Esophagus muscularis mucosa (tissue), 4 donors: ENCODE measurements at places on chromosomes 6 and 20. TPM values are rescaled to one million over a fixed set of nuclear protein-coding genes. Genes with fewer than 3 reads are reported as not detected.

DNA sequence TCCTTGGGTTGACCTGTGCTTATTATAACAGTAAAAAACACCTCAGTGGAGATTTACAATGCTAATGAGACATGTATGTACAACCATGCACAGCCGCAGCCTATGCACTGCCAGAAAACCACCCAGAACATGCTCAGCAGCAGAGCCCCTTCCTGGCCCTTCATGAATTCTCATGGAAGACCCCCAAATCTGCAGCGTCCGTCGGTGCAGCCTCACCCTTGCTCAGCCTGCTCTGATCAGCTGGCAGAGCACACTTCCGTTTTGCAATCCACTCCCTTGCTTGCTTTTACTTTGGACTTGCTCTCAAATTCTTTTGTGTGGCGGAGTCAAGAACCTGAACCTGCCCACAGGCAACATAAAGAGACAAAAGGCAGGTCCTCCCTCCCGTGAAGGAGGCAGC is 378.2 kb upstream of the SULF2 start:
- no peaks in the 10 kb centered on the region for H3K27me3 ChIP-seq
- DNase-seq: no peak
- no peak overlapping the region for H3K4me3 ChIP-seq
- no peaks in the 10 kb centered on the region for H3K4me1 ChIP-seq

GRCh38 chr6:142810952-142811514 is 133.9 kb downstream of the HIVEP2 start:
- DNase-seq: no peak
- H3K4me3 ChIP-seq: no peak overlapping the region
- no peaks in the 10 kb centered on the region for H3K27me3 ChIP-seq
- H3K27ac ChIP-seq: no peak overlapping the region
- H3K36me3 ChIP-seq: no peaks in the 10 kb centered on the region

NCOA3 gene
- total RNA-seq: 25.7 TPM

DNA sequence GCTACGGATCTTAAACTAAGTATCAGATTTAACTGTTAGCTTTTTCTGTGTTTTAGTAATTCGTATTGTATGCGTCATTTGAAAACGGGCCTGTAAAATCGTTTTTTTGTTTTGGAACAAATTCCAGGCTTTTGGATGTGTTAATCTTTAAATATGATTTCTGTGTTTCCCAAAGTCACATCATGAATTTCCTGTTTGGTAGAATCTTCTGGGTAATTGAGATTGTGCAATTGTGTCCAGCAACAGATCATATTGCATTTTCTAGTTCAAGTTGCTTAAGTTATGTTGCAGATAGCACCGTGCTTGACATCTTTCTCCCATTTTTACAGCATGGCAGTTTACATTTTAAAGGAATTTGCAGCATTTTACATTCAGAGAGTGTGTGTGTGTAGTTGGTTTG is 1.9 kb downstream of the MAPK14 start:
- DNase-seq: no peak
- peak overlapping the region; percentile 95 for H3K27ac ChIP-seq
- no peaks in the 10 kb centered on the region for H3K36me3 ChIP-seq
- H3K4me3 ChIP-seq: peak overlapping the region; percentile 96

GRCh38 chr6:37502703-37503291 is 3.1 kb upstream of the CCDC167 start:
- H3K36me3 ChIP-seq: no peaks in the 10 kb centered on the region
- H3K4me1 ChIP-seq: peaks cover 12% of the 10 kb centered on the region
- no peaks in the 10 kb centered on the region for H3K27me3 ChIP-seq
- no peak overlapping the region for H3K27ac ChIP-seq
- DNase-seq: no peak
- H3K4me3 ChIP-seq: no peak overlapping the region

GRCh38 chr6:158502263-158502950 is 57.5 kb upstream of the TMEM181 start:
- H3K4me1 ChIP-seq: no peaks in the 10 kb centered on the region
- H3K27ac ChIP-seq: no peak overlapping the region
- H3K27me3 ChIP-seq: no peaks in the 10 kb centered on the region
- DNase-seq: no peak
- H3K4me3 ChIP-seq: no peak overlapping the region

BCAS1 gene
- not detected for total RNA-seq

GRCh38 chr6:84007871-84008270 is 25.7 kb upstream of the MRAP2 start:
- DNase-seq: no peak
- H3K4me1 ChIP-seq: no peaks in the 10 kb centered on the region
- H3K36me3 ChIP-seq: no peaks in the 10 kb centered on the region
- no peak overlapping the region for H3K27ac ChIP-seq
